ENCODE measurements at places on chromosomes 11 and 22.

DNA sequence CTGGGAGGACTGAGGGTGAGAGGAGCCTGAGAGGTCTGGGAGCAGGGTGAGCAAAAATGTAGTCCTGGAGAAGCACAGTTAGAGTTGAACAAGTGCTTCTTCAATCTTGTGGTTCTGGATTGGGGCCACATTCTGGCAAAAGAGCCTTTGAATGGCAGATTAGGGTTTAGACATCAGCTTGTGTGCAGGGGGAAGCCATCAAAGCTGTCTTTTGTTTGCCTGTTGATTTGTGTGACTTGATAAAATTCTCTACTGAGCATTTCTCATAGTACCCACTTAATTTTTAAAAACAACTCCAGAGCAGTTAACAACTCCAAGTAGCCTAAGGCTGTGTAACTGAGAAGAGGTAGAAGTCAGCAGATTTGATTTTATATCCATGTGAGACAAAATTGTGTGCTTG, 166.2 kb downstream of the FAT3 start:
- no peak for DNase-seq

GRCh38 chr22:33036881-33037280, 21.3 kb downstream of the SYN3 start:
- DNase-seq = no peak

GRCh38 chr11:70509476-70509875, 111.1 kb downstream of the CTTN start:
- DNase-seq = no peak

DNA sequence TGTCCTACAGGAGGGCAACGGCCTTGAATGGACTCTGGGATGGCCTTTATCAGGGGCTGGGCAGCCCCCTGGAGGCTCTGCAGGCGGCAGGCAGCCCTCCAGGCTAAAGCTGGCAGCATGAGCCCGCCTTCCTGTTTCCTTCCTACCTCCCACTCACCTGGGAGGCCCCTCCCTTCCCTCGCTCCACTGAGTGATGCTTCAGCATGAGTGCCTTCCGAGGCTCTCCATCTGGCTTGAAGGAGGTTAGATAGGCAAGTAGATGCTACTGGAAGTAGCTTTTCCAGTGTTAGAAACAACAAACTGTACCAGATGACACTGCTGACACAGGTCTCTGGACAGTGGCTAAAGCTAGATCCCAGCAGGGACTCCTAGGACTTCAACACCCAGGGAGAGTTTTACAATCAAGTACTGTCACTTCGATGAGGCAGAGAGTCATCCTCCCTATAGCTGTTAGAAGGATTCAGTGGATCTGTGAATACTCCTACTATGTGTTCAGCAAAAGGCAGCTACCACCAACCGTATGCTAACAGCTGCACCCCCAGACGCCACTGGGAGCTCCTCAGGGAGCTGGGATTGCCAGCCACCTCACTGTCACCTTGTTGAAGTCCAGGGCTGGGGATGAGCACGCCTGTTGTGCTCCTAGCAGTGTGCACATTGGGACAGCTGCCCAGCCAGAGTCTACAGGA, 4.1 kb upstream of the SLC25A1 start:
- no peak for DNase-seq

DNA sequence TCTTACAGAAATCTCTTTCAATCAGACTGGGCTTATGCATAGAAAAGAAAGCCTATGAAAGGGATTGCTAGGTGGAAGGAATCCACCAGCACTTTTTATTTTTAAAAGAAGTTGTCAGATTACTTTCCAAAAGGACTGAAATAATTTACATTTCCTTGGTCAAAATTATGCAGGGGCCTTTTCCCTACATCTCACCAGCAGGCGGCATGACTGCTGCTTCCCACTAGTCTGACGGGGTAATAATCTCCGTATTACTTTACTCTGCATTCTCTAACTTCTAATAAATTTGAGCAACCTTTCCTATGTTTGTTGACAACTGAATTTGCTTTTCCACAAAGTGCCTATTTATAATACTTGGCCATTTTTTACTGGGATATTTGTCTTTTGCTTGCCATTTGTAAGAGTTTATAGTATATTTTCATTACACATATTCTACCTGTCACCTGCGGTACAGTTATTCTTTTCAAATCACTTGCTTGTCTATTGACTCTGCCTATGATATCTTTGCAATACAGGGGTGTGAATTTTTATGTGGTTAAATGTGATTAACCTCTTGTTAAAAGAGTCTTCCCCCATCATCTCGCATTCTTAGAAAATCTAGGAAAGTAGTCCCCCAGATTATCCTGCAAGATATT, 51.9 kb upstream of the USP47 start:
- DNase-seq = no peak
